ENCODE measurements at places on chromosomes 1 and 21.

GRCh38 chr21:36446301-36446700 lies 33.6 kb downstream of the CLDN14 start:
- DNase-seq, result no peak

GRCh38 chr1:32353886-32354570 lies 8.3 kb downstream of the FAM229A start:
- DNase-seq, result no peak

DNA sequence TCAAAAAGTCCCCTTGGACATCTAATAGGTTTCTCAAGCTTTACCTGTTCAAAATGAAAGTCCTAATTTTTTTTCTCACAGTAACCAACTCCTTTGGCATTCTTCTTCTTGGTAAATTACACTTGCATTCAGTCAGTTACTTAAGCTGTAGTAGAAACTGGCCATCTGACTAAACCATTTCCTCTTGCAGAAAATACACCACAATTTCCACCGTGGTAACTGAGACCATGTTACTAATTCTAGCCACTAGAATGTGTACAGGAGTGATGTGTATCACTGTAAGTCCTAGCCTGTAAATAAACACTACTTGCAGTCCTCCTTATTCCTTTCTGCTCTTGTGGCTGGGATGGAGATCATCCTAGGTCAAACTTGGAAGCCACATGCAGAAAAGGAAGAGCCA lies 965.4 kb upstream of the TMPRSS15 start:
- DNase-seq, result no peak

DNA sequence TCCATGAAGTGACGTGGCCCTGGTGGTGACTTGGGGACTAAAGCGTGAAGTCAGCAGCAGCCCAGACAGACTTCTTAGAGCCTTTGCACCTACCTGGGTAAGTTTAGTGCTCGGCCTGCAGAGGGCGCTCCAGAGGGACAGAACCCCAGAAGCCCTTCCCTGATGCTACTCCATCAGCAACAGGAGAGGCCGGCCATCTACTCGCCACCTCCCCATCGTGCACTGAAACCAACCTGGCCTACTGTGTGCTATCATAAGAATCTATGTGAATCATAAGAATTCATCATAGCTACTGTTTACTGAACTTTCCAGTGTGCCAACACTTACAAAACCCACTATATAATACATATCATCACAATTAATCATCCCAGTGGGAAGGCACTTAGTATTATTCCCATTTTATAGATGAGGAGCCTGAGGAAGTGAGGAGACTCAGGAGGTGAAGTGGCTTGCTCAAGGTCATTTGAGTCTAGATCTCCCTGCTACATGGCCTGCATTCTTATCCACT lies 7.9 kb upstream of the EDN2 start:
- DNase-seq, result no peak

DNA sequence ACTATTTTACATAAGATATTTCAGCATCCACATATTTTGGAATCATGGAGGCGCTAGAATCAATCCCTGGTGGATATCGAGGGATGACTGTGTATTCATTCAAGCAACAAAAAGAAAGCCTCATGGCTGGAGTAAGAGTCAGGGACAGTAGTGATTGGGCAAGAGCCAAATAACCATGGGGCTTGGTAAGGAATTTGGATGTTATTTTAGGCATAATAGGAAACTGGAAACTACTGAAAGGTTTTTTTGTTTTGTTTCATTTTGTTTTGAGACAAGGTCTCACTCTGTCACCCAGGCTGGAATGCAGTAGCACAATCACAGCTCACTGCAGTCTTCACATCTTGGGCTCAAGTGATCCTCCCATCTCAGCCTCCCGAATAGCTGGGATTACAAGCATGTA lies 33.8 kb upstream of the EYA3 start:
- DNase-seq, result no peak

- DNase-seq, result no peak
These were observed at the start of gene PLEKHA6 for GRCh38 chr1:204359474-204360255. TSS of gene PLEKHA6 (minus strand) at chr1:204359929. CDS start at chr1:204273727, 86,202 bp downstream.

DNA sequence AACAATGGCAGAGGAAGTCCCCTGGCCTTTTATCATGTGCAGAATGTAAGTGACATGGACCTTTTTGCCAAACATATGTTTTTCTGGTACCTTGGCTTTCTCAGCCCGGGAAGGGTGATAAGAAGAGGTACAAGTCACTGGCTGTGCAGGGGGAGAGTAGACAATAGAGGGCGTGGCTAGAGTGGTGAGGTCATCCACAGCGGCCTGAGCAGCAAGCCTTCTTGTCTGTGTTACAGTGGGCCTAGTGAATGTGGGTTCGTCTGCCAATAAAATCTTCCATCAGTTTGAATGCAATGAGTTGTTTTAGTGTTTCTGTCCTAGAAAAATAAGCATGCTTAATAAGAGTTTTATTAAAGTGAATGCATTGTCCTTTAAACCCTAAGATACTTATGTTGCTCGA lies 59.0 kb upstream of the PGD start:
- no peak for DNase-seq

DNA sequence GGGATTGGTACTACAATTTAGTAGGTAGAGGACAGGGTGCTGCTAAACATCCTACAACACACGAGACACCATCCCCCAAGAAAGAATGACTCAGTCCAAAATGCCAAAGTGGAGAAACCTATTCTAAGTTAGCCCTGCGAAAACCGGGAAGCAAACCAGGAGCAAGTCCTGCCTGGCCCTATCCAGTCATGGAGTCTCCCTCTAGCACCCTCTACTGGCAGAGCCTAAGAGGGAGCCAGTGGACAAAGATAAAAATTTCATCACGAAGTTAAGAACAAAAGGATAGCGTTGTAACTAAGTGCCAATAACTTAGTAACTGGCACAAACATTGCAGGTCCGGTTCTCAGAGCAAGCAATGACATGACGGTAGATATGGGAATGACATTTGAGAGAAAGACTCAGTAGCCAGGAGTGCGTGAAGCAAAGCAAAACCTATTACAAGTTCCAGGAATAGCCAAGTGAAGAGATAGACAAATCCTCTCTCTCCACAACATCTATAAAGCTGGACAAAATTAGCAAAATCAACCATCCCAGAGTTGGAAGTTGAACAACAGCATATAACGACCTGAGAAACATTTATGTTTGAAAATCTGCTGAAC lies 383.5 kb downstream of the OMA1 start:
- DNase-seq, result no peak

DNA sequence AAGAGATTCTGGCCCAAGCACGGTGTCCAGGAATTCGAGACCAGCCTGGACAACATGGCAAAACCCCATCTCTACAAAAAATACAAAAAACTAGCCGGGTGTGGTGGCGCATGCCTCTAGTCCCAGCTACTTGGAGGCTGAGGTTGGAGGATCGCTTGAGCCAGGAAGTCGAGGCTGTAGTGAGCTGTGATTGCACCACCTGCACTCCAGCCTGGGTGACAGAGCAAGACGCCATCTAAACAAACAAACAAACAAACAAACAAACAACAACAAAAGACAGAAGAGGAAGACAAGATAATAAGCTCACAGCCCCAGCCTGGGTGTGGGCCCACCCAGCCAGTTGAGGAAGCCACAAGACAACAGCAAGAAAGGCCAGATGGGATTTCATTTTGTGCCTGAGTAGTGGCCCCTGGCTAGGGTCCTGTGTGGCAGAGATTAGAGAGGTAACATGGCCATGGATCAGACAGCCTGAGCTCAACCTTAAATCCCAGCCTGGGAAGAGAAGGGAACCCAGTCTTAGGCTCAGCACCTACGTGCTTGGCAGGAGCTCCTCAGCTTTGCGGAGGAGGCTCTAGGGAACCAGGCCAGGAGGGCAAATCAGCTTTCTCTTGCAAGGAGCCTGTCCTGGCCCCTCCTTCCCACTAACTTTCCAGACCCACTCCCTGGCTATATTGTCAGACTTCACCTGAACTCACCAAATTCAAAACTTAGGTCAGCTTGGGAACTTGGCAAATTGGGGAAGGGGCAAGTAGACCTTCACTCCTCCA lies 4.9 kb upstream of the BEST4 start:
- no peak for DNase-seq

- DNase-seq, result no peak
These were observed 109.4 kb downstream of the TLR5 start for GRCh38 chr1:223033658-223034057.

DNA sequence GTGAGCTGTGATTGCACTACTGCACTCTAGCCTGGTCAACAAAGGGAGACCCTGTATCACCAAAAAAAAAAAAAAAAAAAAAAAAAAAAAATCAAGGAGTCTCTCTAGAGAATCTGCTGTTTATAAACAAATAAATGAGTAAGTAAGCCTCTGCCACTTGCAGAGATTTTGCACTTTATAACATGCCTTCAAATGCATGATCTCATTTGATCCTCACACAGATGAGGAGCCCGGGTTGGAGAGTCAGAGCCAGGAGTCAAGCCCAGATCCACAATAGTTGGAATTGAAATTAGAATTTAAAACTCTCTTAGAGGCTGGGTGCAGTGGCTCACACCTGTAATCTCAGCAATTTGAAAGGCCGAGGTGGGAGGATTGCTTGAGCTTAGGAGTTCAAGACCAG lies 4.0 kb downstream of the PRELP start:
- no peak for DNase-seq

GRCh38 chr1:224851210-224851847 lies 78.1 kb upstream of the DNAH14 start:
- no peak for DNase-seq

DNA sequence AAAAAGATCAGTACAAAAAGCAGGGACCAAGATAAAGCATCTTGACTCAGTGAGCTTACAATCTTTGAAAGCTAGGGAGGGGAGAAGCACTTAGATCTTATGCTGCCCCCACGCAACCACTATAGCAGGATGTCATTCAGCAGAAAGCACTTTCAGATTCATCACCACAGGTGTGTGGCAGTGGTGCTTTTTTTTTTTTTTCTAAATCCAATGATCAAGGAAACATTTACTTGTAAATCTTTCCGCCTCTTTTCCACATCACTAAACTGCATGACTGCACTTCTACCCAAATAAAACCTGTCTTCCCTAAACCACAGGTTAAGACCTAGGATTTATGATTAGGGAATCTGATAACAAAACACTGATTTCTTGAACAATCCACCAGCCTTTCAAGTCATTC lies 154.8 kb downstream of the SLC45A1 start:
- DNase-seq, result no peak

- no peak for DNase-seq
These were observed 17.4 kb downstream of the TNFRSF1B start for GRCh38 chr1:12184008-12184681.

GRCh38 chr1:7084232-7084894 lies 299.1 kb downstream of the CAMTA1 start:
- DNase-seq, result no peak

DNA sequence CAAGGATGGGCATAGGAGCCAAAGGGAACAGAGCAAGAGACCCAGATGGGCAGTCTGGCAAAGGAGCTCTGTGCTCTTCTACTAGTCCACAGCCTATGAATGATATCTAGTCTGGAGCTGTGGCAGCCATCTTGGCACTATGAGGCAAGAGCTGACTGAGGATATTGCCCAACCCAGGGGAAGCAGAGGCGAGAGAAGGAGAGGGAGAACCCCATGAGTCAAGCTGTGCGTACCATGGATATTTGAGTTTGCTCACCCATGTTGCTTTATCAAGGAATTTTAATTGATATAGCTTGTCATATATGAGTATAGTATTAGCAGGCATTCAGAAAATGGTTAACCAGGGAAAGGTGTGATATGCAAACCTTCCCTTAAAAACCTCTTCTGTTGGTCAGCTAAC lies 420.9 kb downstream of the PRDM2 start:
- no peak for DNase-seq

GRCh38 chr1:240092301-240093119 lies 827 bp downstream of the FMN2 start:
- DNase-seq, result no peak
